CD4-positive, alpha-beta T cell (primary cell): ENCODE measurements at places on chromosomes 13 and 19.

DNA sequence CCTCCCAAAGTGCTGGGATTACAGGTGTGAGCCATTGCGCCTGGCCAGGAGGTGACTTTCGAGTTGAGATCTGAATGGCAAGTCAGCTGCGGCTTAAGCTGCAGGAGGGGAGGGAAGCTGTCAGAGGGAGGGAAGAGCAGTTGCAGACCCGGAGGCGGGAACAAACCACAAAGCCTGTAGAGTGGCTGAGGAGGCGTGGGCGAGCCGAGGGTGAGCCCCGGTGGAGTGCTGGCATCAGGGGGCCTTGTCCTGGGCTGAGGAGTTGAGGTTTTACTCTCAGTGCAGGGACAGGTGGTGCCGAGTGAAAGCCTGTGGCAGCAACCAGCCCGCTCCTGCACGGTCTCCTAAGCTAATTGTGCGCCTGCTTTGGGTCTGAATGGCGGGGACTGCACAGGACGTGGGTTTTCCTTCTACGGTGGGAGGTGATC lies 24.2 kb downstream of the PPP1R37 start:
- no peak for DNase-seq

- DNase-seq: no peak
Measured at GRCh38 chr19:50719566-50719965, at the start of gene SHANK1. TSS of gene SHANK1 (minus strand) at chr19:50719802. CDS start at chr19:50716919, 2,883 bp downstream.

- no peak for DNase-seq
Measured at GRCh38 chr19:33862981-33863380, 66.3 kb downstream of the KCTD15 start.

DNA sequence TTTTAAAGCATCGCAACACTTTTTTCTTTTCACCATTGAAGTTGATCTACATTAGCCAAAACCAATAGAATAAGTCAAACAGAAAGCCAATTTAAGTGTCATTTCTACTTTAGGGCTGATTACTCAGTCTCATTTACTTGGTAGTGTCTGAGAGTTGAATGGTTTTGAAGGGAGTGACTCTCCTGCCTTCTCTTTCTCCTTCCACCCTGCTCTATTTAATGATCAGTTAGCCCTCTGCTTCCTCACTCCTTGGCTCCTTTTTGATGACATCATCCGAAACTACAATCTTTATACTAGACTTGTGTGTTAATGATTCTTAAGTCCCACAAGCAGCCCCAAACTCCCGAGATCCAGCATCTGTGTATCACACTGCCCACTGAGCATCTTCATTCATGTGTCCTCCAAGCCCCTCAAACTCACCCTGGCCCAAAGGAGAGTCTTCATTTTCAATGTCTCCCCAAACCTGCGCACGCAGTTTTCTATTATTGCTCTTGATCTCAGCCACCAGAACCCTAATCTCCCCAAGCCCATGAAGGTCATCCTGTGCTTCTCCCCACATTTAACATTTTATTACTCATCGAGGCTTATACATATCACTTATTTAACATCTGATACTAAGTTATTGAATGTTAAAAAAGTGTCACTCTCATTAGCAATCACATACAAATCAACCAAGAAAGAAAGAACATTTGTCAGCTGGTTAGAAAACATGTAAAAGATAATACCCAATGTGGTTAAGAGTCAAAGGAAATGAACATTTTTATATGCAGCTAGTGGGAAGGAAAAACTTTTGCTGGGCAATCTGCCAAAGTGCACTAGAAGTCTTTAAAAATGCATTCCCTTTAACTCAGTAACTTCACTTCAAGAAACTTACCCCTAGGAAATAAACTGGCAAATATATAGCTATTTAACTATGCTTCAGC lies 32.2 kb upstream of the ARGLU1 start:
- DNase-seq: no peak

DNA sequence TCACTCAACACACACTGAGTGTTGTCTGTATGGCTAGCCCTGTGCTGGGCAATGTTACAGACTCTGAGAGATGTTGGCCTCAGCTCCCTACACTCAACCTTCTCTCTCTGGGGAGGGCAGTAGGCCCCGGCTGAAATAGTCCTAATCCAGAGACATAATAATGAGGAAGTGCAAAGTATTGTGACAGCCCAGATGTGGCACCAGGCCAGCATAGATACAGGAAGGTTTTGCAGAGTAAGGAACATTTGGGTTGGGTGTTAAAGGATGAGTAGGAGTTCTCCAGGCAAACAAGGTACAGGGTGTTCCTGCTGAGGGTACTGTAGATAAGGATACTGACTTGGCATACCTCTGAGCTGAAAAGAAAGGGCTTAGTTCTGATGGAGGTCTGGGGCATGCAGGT lies 2.4 kb downstream of the LIN7B start:
- DNase-seq: no peak

DNA sequence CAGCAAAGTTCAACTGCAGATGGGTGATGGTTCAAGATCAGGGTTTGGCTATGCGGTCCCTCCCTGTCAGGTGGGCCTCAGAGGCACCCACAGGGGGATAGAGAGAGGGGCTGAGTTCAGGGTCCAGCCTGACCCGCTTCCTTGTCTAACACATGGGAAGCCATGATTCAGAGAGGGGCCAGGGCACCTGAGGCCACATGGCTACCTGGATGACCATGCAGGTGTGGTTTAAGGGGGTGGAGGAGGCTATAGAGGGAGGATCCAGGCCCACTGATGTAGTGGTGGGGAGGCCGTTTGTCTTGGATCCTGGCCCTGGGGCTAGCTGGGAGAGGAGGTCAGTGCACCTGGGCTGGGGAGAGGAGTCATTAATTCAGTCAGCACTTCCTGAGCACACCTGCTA lies 56.7 kb downstream of the ZNF536 start:
- DNase-seq: no peak

DNA sequence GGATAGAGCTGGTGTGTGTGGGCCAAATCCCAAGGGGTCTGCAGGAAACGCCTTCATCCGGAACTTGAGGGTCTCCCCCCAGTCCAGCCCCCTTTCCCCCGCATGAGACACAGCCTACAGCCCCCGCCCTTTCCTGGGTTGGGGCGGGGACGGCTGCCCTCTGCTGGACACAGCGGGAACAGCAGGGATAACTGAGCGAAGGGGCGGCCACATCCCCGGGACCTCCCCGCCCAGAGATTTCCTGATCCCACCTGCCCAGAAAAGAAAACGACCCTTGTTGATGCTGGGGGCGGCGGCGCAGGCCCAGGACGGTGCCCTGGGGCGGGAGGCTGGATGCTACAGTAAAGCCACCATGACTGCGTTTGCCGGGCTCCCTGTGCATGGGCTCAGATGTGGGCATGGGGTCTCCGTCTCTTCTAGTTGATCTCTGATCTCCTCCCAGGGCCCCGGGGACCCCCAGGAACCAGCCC lies 14.2 kb downstream of the ONECUT3 start:
- DNase-seq: peak; percentile 54

- no peak for DNase-seq
Measured at GRCh38 chr13:104295537-104295936, 1229.3 kb upstream of the SLC10A2 start.

- DNase-seq: no peak
Measured at GRCh38 chr19:18896421-18896841, 473 bp upstream of the CERS1 start.

DNA sequence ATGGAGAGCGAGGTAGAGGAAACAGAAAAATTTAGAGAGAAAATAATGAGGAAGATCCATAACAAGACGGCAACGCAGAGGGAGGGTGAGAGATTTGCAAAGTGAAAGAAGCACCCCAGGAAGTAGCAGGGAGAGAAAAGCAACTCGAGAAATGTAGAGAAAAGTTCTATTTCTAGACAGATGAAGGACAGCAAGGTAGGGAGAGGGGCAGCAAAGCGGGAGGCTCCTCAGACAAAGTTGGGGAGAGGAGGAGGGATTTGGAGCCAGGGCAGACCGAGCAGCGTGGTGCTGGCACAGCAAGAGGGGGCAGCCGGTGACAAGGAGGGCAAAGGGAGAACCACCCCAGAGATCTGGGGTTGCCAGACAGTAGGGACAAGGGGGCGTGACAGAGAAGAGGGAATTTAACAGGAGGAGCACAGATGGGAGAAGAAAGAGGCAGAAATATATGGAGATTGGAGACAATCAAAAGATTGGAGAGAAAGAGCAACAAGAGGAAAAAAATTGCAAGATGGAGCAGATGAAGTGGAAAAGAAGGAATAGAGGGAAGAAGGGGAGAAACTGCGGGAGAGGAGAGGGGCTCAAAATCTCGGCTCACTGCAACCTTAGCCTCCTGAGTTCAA lies 989 bp downstream of the ZNF766 start:
- DNase-seq: peak; percentile 27

GRCh38 chr13:101305981-101306411 lies 110.3 kb downstream of the NALCN start:
- DNase-seq: no peak

GRCh38 chr19:33503030-33503429 lies 18.6 kb downstream of the PEPD start:
- no peak for DNase-seq

DNA sequence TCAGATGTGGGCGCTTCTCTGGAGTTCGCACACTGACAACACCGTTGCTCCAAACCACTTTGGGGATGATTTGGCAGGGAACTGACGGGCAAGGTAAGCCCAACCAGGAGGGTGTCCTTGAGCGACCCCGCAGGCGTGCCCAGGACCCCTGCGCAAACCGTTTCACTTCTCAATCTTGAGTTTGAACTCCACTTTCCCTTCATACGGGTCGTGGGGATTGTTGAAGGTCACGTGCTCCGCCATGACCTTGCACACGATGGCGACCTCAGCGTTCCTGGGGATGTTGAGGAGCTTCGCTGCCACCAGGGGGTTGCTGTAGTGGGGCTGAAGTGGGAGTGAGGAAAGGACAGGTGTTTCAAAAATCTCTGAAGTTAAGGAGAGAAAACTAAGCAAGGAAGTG lies 8.8 kb downstream of the ATP4B start:
- DNase-seq: no peak

GRCh38 chr13:19601749-19602725 lies 31.4 kb upstream of the MPHOSPH8 start:
- peak; percentile 28 for DNase-seq

DNA sequence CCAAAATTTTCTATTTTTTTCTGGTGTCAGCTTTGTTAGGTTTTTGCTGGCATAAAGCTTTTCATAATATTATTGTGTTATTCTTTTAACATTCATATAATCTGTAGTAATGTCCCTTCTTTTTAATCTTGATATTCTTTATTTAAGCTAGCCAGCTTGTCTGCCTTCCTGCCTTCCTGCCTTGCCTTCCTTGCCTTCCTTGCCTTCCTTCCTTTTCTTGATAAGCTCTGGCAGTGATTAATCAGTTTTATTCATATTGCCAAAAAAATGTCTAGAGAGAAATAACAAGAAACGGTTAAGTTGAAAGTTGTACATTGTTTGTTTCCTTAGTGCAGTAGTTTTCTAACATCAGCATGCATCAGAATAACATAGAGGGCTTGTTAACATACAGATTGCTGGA lies 257.5 kb downstream of the MAB21L1 start:
- DNase-seq: no peak

DNA sequence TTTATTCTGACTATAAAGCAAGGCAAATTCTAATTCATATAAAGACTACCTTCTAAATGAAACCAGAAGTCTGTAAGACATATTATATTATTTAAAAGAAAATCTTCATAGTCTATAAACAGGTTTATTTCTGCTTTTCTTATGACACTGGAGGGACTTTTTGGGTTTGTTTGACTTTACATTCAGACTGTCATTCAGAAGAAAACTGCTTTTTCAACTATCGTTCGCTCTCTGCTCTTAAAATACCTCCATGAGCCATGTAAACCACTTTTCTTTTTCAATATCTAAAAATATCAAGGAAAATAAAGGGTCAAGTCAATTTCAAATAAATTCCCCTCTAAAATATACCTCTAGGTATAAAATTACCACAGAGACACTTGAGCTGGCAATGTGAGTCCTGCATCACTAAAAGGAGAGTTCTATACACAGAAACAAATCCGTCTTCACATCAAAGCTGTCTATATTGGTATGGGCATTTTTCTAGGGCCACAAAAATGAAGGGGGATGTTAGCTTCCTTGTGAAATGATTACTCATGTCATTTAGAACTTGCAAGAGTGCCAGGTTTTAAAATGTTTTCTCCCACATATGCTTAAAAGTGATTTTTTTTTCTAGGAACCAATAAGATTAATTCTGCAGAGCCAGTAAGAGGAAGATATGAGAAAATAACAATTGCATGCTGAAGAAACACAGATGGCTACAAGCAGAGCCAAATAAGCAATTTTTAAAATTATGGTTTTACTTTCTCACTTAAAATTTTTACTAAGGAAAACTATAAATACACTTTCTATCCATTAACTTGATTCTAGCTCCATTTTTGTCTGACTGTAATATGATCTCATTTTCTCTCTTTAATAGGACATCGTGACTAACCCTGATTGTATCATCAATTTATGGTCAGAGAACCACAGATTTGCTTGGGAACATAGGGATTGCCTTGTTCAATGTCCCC lies 181.8 kb downstream of the TBC1D4 start:
- no peak for DNase-seq

GRCh38 chr19:2341244-2341751 lies 12.8 kb downstream of the SPPL2B start:
- no peak for DNase-seq

DNA sequence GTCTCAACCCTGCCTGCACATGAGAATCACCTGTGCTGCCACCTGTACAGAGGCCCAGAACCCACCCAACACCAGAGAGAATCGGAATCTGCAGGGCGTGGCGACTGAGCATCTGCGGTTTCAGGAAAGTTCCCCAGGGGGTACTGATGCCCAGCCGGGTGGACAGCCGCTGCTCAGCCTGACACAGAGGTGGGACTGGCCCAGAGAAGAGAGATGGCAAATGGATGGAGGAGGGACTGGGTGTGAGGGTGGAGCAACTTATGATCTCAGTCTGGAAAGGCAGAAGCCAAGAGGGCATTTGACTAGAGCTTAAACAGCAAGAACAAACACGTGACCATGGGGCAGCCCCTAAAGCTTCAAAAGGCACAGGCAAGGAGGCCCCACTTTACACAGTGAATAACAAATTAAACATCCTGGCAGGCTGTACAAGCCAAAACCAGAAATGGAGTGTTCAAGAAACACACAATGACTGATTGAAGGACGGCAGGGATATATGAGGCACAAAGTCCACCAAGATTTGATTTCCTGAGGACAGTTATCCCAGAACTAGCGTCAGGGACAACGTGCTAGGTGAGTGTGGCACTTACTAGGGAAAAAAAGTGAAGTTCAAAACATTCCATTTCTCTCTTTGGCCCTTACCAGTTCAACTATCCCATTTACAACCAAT lies 3.1 kb downstream of the RANBP3 start:
- DNase-seq: no peak

DNA sequence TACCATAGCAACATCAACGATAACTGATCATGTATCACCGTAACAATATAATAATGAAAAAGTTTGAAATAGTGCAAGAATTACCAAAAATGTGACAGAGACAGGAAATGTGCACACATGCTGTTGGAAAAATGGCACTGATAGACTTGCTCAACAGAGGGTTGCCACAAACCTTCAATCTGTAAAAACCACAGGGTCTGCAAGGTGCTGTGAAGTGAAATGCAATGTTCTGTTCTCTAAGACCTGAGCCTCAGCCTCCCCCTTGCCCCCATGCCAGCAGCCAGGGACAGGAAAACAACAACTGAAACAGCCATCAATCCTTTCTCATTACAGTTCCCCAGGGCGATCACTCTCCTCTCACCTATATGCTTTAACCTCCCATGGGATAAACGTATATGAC lies 88.4 kb downstream of the USP12 start:
- no peak for DNase-seq

- no peak for DNase-seq
Measured at GRCh38 chr19:33449799-33450198, 71.8 kb downstream of the PEPD start.

GRCh38 chr19:40070058-40070457 lies 14.0 kb upstream of the ZNF780B start:
- no peak for DNase-seq

- DNase-seq: no peak
Measured at GRCh38 chr13:50645092-50645491, 198.4 kb downstream of the DLEU7 start.
